Stimulated activated CD8-positive, alpha-beta memory T cell treated with anti-CD3 and anti-CD28 coated beads, Interleukin-4, amount 100 ng/mL, for 1 hour (primary cell): ENCODE measurements at places on chromosomes 7 and 10.

DNA sequence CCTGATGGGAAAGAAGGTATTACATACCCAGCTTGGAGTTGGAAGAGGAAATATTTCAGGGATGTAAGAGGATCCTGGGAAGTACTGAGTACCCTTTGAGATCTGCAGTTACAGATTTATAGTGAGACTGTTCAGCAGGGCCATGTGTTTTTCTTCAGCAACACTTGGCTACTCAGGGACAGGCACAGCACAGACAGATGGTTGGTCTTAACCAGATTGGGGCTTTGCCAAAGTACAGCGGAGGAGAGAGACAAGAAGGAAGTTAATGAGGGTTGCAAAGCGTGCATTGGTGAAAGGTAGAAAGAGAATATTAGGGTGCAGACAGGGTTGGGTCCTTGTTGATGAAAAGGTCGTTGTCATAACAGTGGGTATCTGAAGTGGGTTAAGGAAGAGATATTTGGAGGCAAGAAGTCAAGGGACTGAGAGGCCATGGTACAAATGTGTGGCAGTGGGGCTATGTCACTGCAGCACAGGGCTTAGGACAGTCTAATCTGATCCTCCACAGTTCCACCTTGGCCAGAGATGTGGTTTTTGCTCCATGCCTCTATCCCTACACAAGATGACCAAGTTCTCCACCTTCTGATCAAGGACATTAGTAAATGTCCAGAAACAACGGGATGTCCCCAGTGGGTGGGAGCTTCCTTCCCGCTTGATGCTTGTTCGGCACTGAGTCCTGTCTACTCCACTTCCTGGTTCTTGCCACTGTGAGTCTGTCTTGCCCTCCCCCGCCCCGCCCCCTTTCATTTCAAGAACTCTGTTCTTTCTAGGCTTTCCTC, 18.9 kb upstream of the DNAJC1 start:
- DNase-seq = peak; percentile 6

- no peak for DNase-seq
Observed at GRCh38 chr10:112286837-112287818, 3.9 kb downstream of the TECTB start.

- no peak for DNase-seq
Observed at GRCh38 chr10:22365233-22365632, 19.9 kb downstream of the SPAG6 start.

- no peak for DNase-seq
Observed at GRCh38 chr7:135834266-135834665, 85.7 kb upstream of the FAM180A start.

- no peak for DNase-seq
Observed at GRCh38 chr7:157670490-157671357, 333.9 kb downstream of the DNAJB6 start.

GRCh38 chr10:94213980-94214379, 148.8 kb downstream of the NOC3L start:
- no peak for DNase-seq

GRCh38 chr7:141043616-141044015, 28.9 kb upstream of the MRPS33 start:
- no peak for DNase-seq

GRCh38 chr7:45068236-45069023, 20.3 kb downstream of the NACAD start:
- no peak for DNase-seq

GRCh38 chr10:58281092-58281752, 12.3 kb downstream of the CISD1 start:
- no peak for DNase-seq

GRCh38 chr7:157662110-157662791, 325.4 kb downstream of the DNAJB6 start:
- no peak for DNase-seq

GRCh38 chr7:153072806-153073205, 313.3 kb downstream of the ACTR3B start:
- DNase-seq = no peak

DNA sequence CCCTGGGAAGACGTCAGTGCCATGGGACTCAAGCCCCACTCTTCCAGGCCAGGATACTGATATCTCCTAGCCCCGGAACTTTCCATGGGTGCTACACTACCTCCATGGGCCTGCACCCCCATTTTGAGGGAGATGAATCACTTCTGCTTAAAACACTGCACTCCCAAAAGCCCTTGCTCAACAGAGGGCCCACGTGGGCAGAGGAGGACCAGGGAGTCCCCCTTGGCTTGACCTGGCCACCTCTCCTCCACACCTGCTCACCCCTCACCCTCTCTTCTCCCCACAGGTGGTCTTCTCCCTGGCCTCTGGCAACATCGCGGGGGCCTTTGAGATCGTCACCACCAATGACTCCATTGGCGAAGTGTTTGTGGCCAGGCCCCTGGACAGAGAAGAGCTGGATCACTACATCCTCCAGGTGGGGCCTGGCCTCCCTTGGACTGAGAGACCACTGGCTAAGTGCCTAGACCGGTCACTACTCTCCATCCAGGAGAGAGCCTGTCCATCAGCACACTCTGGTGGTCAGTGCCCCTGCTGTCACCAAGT, 19.9 kb upstream of the C10orf105 start:
- DNase-seq = no peak

GRCh38 chr10:58854811-58855210, 321.6 kb upstream of the PHYHIPL start:
- no peak for DNase-seq
